Colonic mucosa (tissue), 4 donors: ENCODE measurements at places on chromosomes 4 and X. TPM values are rescaled to one million over a fixed set of nuclear protein-coding genes. Genes with fewer than 3 reads are reported as not detected.

DNA sequence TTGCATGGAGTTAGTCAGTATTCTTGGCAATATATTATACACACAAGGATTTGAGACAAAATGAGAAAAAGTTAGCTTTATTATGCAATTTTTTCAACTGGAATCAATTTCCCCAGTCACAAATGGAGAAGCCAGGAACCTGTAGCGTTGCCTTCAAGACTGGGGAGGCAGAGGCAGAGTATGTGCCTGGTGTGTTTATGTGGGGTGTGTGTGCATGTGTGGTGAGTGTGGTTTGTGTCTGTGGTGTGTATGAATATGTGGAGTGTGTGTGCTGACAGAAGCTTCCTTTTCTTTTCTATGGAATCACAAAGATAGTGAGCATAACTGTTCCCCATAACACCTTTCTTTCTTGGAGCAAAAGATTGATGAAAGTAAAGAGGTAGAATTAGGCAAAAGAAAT lies 37.0 kb downstream of the TNIP3 start:
- no peak for DNase-seq

GRCh38 chrX:2676794-2677675 lies 14.1 kb upstream of the CD99 start:
- DNase-seq: no peak

DNA sequence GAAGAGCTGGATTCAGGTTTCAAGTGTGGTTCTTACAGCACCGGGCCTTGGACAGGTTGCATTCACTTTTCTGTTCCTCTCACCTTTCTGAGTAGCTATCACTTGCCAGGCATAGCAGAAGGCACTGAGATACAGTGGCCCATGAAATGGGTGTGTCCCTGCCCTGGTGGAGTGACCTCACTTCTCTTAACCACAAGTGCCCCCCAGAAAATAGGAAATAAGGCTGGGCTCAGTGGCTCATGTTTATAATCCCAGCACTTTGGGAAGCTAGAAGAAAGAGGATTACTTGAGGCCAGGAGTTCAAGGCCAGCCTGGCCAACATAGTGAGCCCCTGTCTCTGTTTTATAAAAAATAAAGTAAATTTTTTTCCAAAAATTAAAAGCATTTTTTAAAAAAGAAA lies 101.7 kb upstream of the KIT start:
- no peak for DNase-seq

- no peak for DNase-seq
Measured at GRCh38 chr4:141686879-141687278, 50.5 kb downstream of the IL15 start.

DNA sequence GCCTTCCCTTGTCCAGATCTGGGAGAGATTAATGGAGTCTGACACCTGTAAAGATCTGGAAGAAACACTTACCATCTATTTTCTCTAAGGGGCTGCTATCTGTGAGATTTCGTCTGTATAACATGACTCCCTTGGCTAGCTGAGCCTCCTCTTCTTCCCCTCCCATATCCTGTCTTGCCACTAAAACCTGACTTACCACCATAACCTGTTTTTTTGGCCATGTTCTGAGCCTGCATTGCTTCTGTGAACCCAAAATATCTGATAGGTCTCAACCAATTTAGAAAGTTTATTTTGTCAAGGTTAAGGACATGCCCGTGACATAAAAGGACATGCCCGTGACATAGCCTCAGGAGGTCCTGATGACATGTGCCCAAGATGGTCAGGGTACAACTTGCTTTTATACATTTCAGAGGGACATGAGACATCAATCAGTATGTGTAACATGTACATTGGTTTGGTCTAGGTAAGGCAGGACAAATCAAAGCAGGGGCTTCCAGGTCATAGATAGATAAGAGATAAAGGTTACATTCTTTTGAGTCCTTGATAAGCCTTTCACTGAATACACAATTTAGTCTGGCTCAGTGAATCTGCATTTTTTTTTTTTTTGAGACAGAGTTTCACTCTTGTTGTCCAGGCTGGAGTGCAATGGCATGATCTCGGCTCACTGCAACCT lies 11.4 kb downstream of the MGST2 start:
- no peak for DNase-seq

DNA sequence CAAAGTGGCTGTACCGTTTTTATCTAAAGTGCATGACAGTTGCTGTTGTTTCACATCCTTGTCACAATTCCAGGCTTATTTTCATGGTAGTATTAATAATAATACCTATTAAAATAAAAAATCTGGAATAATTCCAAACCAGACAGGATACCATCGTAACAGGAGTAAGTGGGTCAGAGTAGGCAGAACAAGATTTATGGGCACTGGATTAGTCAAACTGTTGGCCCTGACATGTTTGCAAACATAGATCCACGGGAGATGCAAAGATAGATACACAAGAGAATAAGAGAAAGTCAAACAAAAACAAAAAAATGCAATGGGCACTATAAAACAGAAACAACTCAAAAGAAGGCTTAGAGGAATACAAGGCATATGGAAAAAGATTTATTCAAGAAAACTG lies 449.5 kb upstream of the HS3ST1 start:
- no peak for DNase-seq

Gene GPRASP3
- 4.0 TPM for total RNA-seq

DNA sequence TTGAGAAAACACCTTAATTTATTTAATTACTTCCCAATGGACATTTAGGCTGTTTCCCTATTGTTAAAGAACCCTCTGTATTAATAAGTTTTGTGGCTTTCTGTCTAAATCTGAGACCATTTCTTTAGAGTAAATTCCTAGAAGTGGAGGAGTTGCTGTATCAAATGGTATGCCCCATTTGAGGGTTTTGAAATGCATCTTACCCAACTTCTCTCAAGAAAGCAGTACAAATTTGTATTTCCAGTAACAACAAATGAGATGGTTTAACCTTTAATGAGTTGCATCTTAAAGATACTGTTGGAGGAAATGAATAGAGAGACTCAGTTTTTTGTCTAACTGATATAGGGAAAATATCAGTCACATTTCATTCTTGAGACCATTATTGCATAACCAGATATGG lies 70.5 kb upstream of the CBLL2 start:
- DNase-seq: no peak

DNA sequence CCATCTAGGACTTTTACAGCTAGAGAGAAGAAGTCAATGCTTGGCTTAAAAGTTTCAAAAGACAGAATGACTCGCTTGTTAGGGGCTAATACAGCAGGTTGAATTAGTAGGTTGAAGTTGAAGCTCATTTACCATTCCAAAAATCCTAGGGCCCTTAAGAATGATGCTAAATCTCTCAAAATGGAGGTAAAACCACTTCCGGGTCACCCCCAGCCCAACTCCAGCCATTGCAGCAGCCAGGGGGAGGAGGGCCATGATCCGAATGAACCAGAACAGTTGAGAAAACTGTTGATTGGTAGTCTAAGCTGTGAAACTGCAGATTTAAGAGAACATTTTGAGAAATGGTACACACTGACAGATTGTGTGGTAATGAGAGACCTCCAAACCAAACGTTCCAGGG lies 245.4 kb downstream of the HNRNPD start:
- no peak for DNase-seq

Gene GLRA3
- total RNA-seq: not detected

- DNase-seq: no peak
Measured at GRCh38 chr4:10128761-10129160, 12.2 kb upstream of the WDR1 start.

DNA sequence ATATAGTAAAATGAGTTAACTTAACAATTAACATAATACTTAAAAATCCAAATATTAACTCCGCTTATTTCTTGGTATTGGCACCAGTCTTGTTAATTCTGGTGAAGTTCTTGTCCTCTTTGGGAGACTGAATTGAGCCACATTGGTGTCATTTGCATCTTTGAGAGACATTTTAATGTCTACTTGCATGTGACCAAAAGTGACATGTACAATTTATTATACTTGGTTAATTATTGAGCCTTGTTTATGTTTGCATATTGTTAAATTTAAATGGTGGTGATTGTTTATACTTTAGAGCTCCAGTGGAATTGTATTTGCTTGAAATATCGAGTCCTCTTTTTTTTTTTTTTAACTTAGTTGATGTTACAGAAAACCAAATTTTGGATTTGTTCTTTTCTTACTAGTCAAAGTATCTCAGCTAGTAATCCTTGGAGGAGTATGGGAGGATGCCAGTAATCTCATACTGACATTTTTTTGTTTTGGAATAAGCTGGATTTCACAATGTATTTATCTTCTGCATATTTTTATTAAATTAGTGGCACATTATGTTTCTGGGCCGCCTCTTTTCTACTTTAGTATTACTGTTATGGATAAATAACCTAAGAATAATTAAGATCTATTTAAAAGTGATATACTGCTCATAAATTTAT lies 3.9 kb downstream of the SPCS3 start:
- DNase-seq: no peak
